ENCODE measurements at places on chromosomes 5 and 9.
A peak's percentile ranks its signal among the peaks of the same experiment; 100 is the strongest.

DNA sequence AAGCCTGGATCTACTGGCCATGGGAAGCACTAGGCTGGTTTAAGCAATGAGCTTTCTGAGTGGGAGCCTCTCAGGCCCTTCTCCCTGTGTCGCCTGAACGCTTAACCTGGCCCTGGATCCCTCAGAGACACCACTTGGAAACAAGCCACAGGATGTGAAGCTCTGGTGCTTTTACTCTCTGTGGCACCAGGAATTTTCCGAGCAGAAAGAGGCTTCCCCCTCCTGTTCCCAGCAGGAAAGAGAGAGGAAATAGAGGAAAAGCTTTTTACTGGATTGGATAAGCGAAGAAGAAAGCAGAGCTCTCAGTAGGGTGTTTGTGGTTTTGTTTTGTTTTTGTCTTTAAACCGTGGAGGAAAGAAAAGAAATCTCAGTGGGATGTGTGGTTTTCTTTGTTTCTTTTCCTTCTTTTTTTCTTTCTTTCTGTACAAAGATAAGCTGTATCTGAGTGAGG lies 34.5 kb downstream of the COL15A1 start:
- no peak for DNase-seq

DNA sequence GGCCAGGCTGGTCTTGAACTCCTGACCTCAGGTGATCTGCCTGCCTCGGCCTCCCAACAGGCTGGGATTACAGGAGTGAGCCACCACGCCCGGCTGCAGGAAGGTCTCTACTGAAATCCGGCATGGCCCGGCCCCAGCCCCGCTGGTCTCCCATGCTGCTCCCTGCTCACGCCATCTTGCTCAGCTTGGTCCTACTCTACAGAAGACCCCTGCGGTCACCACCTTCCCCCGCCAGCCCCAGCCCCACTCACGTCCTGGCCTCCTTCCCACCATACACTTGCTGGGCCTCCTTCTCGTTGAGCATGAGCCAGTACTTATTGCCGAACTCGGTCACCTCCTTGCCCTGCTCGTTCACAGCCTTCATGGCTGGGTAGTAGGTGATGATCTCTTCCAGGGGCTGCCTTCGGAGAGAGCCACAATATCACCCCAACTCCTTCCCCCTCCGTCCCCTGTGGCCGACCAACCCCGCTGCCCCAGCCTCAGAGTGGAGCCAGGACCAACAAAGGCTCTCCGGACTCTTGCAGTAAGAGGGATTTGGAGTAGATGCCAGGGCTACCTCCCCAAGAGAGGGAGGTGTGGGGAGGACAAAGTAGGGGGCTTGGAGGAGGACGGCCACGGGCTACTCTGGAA lies 4.0 kb downstream of the PTGES2 start:
- no peak for DNase-seq

- DNase-seq, result no peak
These were observed 2257.5 kb upstream of the C9orf72 start for GRCh38 chr9:29830821-29831220.

DNA sequence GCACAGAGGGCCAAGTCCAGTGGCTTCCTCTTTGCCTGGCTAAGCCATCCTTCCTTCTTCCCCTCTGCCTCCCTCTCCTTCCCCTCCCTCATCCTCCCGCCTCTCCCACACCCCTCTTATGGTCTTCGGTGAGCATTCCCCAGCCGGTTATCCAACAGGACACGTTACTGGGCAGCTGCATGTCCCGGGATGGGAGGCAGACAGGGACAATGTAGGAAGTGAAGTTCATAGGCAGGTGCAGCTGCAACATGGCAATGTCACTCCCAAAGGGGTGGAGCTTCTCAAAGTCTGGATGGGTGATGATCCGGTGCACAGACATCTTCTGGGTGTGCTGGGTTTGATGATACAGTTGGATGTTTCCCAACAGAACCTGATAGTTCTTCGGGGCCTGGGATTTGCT lies 71.4 kb upstream of the SPTLC1 start:
- DNase-seq, result no peak

GRCh38 chr9:30925635-30926034 lies 1458.8 kb upstream of the ACO1 start:
- no peak for DNase-seq

GRCh38 chr5:59522201-59522831 lies 371.2 kb downstream of the PDE4D start:
- DNase-seq, result no peak

DNA sequence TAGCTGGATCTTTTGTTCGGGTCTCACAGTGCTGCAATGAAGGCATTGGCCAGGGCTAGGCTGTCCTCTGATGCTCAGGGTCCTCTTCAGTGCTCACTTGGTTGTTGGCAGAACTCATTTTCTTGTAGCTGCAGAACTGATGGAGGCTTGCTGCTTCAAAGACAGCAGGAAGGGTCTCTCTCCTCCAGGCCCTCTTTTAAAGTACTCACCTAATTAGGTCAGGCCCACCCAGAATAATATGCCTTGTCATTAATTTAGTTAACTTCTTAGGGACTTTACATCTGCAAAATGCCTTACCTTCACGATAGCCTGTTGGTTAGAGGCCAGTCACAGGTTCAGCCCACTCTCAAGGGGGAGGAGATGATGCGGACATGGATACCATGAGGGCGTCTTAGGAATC lies 114.7 kb downstream of the FBXL7 start:
- no peak for DNase-seq

DNA sequence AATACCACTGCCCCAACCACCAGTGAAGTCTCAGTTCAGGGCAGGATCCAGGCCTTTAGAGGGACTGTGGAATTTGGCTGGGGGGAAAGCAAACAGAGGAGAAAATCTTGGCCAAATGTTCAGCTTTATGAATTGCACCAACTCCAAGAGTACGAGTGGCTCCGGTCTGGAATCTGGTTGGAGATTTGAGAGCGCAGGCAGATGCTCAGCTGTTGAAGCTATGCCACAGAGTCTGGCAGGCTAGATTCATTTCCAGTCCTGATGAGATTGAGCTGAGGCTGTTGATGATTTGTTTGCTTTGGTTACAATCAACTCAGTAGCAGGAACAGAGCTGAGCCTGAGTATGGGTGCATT lies 9.1 kb upstream of the HSPB3 start:
- DNase-seq, result no peak

DNA sequence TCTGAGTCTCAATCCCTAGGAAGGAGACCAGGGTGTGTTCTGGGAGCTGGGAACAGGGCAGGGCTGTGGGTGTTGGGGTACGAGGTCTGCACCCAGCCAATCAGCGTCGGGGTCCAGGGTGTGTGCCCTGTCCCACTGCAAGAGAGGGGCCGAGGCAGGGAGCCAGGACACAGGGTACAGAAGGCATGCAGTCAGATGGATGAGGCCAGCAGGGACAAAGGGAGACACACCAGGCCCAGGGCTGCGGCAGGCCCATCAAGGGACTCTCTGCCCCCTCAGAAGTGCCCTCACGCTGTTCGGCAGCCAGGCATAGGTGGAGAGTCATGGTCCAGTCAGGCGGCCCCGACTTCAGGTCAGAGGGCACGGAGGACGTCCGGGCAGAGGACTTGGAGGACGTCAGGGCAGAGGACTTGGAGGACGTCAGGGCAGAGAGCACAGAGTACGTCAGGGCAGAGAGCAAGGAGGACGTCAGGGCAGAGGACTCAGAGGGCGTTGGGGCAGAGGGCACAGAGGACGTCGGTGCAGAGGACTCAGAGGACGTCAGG lies 28.8 kb upstream of the ADAMTS2 start:
- no peak for DNase-seq

GRCh38 chr5:6749026-6749716 lies 35.9 kb downstream of the TENT4A start:
- DNase-seq, result no peak

DNA sequence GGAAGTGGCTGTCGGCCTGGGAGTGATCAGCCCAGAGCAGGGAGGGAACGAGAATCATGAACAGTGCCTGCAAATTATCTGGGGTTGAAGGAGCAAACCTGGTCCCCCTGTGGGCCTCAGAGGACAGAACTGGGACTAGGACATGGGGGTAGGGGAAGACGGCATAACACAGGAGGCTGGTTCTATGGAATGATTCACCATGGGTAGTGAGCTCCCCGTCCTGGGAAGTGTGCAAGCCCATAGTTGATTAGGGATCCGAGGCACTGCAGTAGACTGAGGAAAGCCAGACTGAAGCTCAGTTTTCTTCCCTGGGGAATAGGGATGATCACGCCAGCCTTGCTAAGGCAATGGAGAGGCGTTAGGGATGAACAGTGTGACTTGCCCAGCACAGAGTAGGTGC lies 5.6 kb downstream of the ADGRD2 start:
- DNase-seq, result no peak

GRCh38 chr5:175638305-175638704 lies 19.6 kb upstream of the HRH2 start:
- no peak for DNase-seq

- DNase-seq, result peak; percentile 33
These were observed 404.7 kb upstream of the TRPC7 start for GRCh38 chr5:136769900-136770684.

DNA sequence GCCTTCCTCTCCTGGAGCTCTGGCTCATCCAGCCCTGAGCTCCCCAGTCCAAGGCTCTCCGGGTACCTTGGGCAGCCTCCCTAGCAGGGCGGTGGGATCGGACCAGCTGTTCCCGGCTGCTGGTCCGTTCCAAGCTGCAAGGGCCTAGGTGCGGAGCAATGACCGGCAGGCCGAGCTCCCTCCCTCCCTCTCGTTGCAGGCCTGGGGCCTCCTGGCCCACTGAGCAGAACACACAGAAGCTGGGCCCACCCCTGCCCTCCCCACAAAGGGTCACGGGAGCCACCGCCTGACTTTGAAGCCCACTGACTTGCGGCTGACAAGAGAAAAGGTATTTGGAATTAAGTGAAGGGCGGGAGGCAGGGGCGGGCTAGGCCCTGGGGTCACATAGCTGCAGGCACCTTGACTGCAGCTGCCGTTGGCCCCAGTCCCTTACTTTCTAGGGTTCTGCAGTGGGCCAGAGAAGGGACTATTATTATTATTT lies 104.7 kb upstream of the IER5L start:
- peak; percentile 4 for DNase-seq

DNA sequence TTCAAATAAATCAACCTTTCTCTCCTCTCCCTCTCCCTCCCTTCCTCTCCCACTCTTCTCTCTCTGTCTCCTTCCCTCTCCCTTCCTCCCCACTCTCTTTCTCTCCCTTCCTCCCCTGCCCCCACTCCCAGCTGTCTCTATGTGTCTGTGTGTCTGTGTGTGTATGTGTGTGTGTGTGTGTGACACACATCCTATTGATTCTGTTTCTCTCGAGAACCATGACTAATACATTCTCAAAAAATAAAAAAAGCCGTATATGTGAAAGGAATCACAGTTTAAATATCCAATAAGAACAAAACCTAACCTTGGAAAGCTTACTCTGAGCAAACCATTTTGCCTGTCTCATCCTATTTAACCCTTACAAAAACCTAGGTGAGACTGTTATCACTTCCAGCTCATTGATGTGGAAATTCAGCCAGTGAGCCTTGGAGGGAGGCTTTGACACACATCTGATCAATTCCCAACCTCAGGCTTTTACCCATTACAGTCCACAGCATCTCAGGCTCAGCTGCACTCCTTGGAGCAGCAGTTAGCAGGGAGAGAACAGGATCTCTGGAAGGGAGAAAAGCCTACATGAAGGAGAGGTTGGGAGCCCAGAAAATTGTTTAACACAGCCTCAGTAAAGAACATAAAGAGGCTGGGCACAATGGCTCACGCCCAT lies 8.3 kb downstream of the HSD17B3 start:
- no peak for DNase-seq

- no peak for DNase-seq
These were observed 320.0 kb downstream of the ENC1 start for GRCh38 chr5:74320526-74320925.

DNA sequence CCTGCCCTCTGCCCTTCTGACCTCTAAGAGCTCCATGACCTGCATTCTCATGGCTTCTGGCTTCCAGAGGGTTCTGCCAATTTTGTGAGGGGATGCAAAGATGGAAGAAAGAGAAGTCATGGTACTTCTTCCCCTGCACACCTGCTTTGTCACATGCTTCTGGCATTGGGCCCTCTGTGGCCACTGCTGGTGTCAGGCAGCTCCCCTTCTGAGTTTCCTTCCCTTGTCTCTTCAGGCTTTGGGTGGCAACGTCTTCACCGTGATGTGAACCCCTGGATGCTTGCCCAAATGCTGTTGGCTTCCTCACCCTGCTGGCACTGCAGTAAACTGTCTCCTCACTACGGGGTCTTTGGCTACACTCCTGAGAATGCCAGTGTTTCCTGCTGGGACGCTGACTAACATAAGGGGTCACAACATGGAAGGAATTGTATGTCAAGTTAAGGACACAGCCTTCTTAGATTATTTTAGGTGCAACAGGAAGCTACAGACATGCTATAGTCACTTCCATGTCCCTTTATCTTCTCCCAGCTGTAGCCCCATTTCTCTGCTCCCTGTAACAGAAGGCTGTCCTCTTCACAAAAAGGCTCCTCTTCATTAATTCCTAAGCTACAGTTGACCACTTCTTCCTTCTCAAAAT lies 8.9 kb upstream of the CLINT1 start:
- no peak for DNase-seq

GRCh38 chr9:33510262-33511183 lies 13.5 kb upstream of the ANKRD18B start:
- peak; percentile 47 for DNase-seq

GRCh38 chr5:38453921-38454320 lies 102.5 kb downstream of the LIFR start:
- DNase-seq, result no peak

DNA sequence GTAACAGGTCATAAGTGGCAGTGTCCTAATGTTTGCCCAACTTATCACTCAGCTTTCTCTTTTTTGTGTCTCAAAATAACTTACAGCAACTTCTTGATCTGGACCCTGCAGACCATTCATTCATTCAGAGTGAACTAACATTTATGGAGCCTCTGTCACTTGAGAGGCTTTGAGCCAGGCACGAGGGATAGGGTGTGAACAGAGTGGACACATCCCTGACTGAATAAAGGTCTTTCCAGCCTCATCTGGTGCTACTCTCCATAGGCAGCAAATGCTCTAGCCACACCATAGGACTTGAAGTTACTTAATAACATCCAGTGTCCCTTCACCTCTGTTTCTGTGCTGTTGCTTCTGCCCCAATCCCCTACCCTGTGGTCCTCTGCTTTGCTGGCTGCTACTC lies 212.1 kb upstream of the FBN2 start:
- DNase-seq, result no peak

DNA sequence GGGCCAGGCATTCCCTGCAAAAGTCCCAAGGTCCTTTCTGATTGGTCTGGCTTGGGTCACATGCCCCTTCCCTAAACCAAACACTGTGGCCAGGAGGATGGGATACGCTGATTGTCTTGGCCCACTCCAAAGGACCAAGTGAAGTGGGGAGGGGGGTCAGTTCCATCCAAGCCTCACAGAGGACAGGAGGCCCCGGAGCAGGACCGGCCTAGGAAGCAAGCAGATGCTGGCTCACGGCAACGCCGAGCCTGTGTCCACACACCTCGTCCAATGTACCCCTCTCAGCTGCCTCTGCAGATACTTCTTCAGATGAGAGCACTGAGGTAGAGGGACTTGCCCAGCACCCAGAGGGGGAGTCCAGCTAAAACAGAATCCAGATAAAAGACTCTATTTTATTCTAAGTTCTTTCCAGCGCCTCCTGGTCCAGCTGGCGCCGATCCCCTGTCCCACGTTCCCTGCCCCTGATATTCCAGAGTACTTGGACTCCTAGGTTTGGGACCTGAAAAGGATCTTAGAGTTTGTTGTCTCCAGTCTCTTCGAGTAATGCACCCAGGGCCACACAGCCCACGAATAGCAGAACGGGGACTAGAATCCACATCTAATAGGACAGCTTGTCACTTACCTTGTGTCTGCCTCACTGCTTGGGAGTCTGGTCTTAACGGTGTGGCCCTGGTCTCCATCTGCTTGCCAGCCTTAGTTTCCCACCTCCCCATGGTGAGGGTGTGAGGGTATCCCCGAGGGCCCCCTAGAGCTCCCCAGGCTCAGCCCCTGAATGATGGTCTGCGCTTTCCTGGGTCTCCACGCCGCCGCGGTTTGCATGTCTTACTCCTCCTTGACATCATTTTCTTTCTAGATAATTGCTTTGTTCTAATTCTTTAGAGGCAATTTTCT lies 72.4 kb upstream of the UNC5A start:
- DNase-seq, result peak; percentile 1
